ENCODE measurements at places on chromosomes 7 and 10.

DNA sequence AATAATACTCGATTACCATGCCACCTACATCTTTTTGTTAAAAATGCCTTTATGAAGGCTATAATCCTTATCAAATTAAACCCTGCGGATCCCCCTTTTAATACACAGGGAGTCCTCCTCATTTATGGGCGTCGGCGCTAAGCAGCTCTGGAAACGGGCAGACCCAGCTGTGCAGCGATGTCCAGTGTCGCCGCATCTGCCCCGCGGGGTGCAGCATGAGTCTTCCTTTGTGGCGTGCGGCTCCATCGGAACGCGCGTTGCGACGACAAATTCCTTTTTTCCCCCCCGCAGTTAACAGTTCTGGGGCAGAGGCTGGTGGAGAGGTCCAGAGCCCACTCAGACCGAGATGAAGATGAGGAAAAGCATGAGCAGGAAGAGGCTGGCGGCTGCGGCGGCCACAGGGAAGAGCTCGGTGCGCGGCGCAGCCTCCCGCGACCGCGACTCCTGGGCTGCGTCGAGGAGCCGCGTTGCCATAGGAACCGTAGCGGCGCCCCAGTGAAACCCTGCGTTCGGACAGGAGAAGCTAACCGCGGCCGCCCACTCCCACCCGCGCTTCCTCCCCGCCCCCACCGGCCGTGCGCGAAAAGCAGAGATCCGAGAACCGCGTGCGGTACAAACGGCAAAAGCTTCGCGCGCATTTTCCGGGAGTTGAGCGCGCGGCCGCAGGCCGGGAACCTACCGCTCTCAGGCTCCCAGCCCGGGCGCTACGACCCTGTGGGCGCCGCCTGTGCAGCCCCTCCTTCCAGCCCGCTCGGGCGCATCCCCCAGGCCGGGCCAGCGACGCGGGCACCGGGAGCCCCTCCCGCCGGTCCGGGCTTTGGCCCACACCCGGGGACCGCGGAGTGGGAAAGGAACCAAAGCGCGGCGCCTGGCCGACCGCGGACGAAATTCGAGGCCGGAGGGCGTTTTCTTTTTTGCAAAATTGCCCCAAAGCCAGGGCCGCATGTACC, 130.6 kb downstream of the SPAG6 start:
- no peak for DNase-seq

- DNase-seq: no peak
These were observed 85.6 kb downstream of the PLPP4 start for GRCh38 chr10:120542591-120542990.

DNA sequence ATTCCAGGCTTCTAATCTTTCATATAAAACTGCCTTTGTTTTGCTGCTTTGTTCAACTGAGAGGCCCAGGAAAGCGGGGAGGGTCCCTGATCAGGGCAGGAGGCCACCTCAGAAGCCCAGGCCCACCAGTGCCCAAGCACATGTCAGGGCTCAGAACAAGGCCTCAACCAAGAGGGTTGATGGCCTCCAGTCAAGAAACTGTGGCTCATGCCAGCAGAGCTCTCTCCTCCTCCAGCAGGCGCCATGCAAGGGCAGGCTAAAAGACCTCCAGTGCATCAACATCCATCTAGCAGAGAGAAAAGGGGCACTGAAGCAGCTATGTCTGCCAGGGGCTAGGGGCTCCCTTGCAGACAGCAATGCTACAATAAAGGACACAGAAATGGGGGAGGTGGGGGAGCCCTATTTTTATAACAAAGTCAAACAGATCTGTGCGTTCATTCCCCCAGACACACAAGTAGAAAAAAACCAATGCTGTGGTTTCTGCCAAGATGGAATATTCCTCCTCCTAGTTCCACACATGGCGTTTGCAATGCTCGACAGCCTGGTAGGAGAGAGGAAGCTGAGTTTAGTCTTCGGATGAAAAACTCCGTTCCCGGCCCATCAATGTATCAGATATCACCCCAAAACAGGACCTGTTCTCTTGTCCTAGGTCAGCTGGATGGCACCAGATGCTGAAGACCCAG, 34.0 kb downstream of the PSAP start:
- DNase-seq: no peak

- no peak for DNase-seq
These were observed 104.7 kb upstream of the ARMC3 start for GRCh38 chr10:22823109-22823508.

GRCh38 chr7:128323040-128323439, 20.7 kb downstream of the RBM28 start:
- no peak for DNase-seq

DNA sequence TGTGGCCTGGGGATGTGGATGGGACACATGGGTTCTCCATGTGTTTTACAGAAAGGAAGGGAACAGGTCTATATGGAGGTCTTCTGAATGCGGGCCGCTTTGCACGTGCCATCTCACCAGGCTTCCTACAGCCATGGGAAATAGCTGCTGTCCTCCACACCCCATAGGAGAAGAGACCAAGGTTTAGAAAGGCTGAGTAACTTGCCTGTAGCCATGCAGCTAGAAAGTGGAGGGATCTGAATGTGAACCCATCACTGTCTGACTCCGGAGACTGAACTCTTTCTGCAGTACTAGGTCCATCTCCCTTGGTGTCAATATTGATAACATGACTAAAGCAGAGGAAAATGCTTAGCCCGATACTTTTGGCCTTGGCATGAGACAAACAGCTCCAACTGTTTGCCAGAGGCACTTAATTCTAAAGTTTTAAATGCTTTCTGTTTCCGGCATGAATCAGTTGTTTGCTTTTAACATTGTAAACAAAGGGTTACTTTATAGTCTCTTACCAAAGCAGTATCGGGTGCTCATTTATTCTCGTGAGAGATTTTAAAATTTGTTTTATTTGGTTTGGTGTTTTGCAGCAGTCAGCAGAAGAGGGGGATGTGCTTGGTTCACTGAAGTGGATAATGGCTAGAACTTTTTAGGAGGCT, 64.8 kb upstream of the LOXL4 start:
- no peak for DNase-seq

All from lower leg skin (tissue), 4 donors.